ENCODE measurements at places on chromosomes 5 and 9.

- no peak for DNase-seq
These were observed 93.6 kb downstream of the CDK5RAP2 start for GRCh38 chr9:120486347-120486746.

DNA sequence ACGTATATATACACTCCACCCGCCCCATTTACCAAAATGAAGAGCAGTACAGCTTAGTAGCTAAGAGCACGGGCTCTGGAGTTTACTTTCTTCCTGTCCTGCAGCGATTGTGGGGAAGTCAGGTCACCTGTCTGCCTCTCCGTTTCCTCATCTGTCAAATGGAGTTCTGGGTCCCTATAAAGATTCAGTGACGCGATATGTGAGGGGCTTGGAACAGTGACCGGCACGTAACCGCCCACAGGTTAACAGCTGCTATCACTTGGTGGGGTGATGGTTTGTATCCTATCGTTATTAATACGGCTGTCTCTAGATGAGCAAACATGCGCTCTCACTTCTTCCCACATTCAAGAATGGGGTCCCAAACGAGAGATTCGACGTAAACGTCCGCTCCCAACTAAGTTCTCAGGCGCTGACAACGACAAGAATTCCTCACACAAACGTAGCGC lies 426 bp downstream of the FAM114A2 start:
- peak; percentile 50 for DNase-seq

DNA sequence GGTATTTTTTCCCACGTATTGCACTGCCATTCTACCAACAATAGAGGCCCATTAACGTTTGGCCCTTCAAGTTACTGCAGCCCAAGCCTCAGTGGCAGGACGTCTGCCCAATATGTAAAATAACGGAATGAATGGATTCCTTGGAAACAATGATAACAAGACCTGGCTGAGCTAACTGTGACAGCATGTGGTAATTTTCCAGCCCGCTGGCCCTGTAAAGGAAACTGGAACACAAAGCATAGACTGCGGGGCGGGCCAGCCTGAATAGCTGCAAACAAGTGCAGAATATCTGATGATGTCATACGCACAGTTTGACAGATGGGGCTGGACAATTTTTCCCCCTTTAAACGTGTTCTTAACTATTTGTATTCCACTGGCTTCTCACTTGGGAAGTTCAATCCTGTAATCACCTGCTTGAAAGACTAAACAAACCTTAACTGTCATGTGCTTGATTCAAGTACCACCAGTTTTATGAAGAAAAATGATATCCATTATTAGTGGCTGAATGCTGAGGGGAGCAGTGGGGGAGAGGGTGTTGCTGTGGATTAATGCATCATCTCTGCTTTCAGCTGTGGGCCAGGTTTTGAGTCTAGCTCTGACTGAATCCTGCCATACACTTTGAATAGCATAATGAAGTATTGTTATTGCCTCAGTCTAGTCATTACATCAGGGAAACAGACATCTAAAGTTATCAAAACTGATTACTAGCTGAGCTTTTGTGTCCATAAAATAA lies 323.9 kb downstream of the TMEM161B start:
- DNase-seq: no peak

- DNase-seq: no peak
These were observed 3.6 kb downstream of the GOLPH3 start for GRCh38 chr5:32170303-32171151.

DNA sequence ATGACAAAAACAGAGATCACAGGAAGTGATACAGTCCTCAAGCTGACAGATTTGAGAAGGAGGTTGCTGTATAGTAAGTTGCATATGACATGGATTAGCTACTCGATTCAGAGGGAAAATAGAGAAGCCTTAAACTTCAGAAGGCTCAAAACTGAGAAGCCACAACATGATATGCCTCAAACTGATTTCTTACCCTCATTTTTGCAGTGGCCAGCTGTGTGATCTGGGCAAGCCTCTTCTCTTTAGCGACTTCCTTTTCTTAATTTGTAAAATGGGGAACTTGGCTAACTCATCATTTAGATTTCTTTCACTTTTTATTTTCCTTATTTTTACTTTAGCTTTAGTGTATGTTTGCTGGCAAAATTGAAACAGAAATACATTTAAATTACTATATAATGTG lies 421.1 kb downstream of the KIF4B start:
- DNase-seq: no peak

- no peak for DNase-seq
These were observed 203.3 kb downstream of the MEF2C start for GRCh38 chr5:88679638-88680037.

- no peak for DNase-seq
These were observed 70.5 kb upstream of the PTCH1 start for GRCh38 chr9:95587021-95587964.

GRCh38 chr9:26271495-26272122 lies 593.4 kb upstream of the TUSC1 start:
- DNase-seq: no peak
